ENCODE measurements at places on chromosomes 7 and 10.

GRCh38 chr7:4713183-4713784 is 31.2 kb downstream of the FOXK1 start:
- no peak for DNase-seq

DNA sequence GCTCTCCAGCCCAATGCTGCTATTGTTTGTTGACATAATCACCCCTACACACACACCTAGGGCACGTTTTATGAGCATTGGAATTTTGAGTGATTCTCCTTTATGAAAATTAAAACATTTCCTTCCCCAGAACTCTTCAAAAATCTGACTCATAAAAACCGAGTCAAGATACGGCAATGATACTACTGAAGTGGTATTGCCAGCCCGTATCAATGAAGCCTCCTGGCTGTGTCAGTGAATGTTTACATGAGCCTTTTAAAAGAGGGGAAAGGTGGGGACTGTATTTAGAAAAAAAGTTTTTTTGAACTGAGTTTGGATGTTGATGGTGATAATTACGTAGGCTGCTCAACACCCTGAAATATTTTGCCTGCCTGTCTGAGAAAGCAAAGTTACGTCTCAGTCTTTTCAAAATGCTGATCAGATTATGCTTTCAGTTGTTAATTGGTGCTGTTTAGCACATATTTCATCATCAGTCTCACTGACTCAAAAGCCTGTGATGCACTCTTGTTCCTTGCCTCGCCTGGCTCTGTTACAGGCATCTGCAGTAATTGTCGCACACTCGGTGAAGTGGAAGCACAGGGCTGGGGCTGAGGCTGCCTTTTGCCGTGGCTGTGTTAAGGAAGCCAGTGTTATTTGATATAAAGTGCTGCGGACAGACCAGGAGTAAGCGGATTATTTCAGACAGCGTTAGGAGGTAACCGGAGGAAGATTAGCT is 157.4 kb upstream of the TCF7L2 start:
- no peak for DNase-seq

DNA sequence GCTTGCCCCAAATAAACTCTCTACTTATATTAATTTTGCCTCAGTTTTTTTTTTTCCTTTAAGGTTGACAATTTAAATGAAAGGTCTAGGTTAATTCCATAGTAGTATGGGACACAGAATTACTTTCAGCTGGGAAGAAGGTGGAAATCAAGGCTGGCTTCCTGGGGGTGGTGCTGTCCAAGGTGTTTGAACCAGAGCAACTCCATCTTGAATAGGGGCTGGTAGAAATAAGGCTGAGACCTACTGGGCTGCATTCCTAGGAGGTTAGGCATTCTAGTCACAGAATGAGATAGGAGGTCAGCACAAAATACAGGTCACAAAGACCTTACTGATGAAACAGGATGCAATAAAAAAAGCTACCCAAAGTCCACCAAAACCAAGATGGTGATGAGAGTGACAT is 1190.8 kb upstream of the AUTS2 start:
- DNase-seq, result no peak

DNA sequence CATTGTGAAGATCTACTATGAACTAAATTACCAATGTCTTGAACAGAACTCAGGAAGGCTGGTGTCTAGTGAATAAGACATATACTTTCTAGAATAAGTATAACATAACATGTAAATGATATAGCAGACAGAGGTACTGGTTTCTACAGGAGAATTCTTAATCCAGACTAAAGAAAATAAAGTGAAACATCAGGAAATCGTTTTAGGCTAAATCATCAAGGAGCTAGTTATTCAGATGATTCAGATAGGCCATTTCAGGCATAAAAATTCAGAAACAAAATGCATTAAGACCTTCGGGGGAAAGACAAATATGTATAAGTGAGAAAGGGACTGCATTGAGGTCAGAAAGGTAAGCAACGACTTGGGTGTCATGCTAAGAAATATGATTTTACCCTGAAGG is 170.6 kb downstream of the LRRN3 start:
- no peak for DNase-seq

GRCh38 chr7:158765020-158765419 is 60.4 kb upstream of the NCAPG2 start:
- no peak for DNase-seq

Measured in activated CD4-positive, alpha-beta T cell treated with anti-CD3 and anti-CD28 coated beads, Interleukin-2, amount 50 U/mL, for 24 hours (primary cell).